Iris pigment epithelial cell (primary cell): ENCODE measurements at places on chromosomes 6 and 20.

DNA sequence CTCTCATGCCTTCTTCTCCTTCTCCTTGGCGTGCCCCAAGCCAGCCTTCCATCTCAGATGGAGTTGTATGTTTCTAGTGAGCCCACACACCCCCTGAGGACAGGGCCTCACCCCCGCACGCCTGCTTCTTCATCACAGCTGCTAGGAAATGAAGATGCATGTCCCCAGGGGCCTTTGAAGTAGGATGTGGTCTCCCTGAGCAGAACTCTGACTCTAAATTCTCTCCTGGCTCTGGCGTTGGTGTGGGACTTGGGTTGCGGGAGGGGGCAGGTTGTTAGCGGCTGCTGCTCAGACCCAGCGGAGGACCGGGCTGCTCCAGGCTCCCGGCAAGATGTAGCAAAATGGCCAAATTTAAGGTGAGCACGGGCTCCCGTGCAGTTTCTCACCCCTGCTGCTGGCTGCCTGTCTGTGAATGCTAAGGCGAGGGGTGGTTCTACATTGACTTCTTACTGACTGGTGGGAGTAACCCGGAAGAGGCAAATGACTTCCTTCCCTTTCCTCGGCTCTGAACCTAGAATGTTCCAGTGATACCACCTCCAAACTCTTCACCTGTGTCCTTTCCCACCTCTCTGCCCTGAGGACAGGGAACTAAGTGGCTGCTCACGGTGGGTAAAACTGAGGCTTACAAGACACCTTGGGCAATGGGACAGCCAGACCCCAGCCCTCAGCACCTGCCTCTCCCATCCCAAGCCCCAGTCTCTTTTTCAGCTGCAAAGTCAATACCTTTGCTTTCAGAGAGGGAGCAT lies 8.8 kb downstream of the SYNJ2 start:
- no peak for DNase-seq

GRCh38 chr6:130968476-130968875 lies 94.6 kb downstream of the EPB41L2 start:
- no peak for DNase-seq

DNA sequence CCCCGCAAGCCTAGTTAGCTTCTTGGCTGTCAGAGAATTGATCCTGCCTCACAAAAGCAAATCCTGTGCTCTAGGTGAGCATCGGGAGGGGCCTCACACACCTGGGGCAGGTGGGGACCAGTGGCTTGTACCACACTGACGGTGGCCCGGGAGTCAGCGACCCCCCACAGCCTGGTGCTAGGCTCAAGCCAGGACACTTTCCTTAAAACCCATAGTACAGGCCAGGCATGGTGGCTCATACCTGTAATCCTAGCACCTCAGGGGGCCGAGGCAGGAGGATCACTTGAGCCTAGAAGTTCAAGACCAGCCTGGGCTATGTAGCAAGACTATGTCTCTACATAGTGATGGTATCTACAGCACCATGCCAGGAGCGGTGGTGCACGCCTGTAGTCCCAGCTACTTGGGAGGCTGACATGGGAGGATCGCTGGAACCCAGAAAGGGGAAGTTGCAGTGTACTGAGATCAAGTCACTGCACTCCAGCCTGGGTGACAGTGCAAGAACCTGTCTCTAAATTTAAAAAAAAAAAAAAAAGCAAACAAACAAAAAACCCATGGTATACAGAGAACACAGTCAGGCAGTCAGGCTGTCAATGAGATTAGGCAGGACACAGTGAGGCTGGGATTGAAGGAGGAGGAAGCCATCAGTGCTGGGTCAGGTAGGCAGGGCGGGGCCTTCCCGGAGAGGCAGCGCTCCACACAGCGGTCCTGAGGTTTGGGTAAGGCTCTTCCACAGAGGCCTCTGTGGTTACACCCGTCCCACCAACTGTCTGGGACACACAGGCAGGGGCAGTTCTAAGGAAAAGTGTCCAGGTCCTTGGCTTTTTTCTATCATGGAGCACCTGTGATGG lies 41.3 kb downstream of the SYNJ2 start:
- no peak for DNase-seq

GRCh38 chr20:15494851-15495250 lies 1078.4 kb downstream of the KIF16B start:
- no peak for DNase-seq

GRCh38 chr6:117829594-117830319 lies 77.3 kb upstream of the SLC35F1 start:
- DNase-seq: peak; percentile 41

DNA sequence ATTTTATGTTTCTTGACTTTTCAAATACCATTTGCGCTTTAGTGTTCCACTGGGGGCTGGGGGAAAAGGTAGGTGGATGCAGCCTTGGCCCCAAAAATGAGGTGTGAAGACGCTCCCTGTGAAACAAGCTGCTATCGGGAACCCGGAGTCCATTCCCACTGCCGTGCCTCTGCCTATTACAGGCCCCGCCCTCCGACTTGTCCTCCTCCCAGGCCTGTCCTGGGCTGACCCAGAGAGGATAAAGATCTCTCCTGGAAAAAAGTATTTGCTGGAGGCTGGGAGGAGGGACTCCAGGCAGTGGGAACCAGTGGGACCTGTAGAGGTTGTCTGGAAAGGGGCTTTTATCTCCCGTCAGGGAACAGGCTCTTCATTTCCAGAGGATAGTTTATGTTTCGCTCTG lies 215.0 kb downstream of the SLC24A3 start:
- DNase-seq: no peak

DNA sequence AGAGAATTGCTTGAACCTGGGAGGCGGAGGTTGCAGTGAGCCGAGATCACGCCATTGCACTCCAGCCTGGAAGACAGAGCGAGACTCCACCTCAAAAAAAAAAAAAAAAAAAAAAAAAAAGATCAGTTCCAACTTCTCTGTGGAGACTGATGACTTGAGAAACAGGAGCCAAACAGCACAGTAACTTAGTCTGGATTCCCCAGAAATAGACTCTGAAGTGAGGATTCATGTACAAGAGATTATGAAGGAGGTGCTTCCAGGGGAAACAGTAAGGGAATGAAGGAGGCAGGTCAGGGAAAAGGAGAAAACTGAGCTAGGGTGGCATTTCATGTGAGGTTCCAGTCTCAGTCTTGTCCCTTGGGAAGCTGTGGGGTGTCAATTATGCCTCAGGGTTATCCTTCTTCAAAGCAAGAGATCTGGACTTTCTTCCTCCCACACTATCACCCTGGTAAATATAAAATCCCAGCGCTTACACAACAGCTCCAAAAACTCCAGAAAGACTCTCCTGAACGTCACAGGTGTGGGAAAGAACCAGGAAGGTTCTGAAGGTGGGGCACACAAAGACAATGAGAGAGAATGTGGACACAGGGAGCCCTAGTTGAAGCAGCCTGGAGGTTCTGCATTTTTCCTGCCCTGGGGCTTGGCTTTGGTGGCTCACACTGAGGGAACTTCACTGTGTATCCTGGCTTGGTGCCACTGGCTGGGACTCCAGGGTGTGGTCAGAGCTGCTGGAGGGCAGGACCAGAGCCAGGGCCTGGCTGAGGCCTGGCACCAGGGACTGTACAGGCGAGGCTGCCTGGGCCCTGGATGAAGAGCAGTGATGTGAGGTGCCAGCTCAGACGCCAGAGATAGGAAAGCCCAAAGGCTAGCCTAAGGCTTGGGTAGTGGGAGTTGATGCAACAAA lies 46.8 kb downstream of the PCNA start:
- peak; percentile 31 for DNase-seq

DNA sequence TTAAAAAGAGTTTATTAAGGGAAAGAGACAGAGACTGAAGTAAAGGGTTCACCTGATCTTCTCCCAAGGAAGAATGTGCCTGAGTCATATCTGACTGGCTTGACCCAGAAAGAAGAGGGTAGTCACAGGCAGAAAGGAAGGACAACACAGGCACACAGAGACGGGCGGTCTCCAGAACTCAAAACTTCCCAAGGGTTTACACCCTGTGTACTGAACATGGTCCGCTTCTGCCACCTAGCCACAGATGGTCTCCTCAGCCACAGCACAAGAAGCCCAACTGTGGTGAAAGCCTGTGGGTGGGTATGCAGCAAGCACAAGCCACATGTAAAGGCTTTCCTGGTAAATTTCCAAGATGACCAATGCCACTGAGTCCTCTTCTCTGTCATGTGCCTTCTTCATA lies 17.2 kb downstream of the UNC5CL start:
- DNase-seq: peak; percentile 49

- no peak for DNase-seq
Observed at GRCh38 chr20:23290761-23291574, 59.6 kb upstream of the NXT1 start.

- no peak for DNase-seq
Observed at GRCh38 chr6:39005774-39006173, 42.8 kb upstream of the GLP1R start.

GRCh38 chr6:143295932-143296331 lies 154.6 kb downstream of the ADAT2 start:
- no peak for DNase-seq

DNA sequence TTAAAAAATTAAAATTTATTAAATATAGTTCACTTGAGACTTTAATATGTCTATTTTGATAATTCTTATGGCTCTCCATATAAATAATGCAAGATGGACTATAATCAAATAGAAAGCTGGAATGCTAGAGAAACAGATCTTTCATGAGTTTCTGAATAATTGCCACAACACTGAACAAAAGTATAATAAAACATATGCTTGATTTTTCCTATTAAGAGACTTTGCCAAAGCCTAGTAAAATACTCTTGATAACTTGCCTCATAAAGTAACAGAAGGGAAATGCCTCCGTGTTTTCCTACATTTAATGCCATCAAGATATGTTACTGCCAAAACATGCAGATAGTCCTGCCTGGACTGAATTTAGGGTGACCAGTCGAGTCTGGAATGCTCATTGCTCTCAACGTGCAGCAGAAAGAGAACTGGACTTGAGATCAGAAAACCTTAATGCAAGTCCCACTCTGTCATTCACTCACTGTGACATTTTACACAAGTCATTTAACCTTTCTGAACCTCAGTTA lies 153.2 kb downstream of the AIG1 start:
- no peak for DNase-seq

DNA sequence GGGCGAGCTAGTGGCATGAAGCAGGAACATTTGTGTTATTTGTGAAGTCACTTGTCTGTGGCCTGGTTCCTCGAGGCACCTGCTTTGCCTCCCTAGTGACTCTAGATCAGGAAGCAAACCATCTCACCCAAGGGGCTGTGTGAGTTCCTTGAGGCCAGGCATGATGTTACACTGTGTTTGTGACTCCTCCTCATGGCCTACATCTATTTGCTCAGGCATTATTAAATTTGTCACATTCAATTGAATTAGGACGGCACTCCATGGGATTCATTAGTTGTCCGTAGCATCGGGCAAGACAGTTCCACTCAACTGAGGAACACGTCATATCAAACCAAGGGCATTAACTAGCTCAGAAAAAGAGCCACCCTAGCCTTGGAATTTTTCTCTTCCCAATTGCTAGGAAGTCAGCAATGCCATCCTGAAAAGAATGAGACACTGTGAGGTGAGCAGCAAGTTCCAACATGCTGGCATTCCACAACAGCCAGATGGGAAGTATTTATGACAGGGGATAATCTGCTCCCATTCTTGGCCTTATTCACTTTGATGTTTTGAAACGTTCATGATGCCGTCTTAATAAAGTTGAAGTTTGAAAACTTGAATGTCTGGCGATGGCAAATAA lies 17.2 kb downstream of the TMEM200A start:
- no peak for DNase-seq

- no peak for DNase-seq
Observed at GRCh38 chr20:44028868-44029847, 114.5 kb downstream of the TOX2 start.

DNA sequence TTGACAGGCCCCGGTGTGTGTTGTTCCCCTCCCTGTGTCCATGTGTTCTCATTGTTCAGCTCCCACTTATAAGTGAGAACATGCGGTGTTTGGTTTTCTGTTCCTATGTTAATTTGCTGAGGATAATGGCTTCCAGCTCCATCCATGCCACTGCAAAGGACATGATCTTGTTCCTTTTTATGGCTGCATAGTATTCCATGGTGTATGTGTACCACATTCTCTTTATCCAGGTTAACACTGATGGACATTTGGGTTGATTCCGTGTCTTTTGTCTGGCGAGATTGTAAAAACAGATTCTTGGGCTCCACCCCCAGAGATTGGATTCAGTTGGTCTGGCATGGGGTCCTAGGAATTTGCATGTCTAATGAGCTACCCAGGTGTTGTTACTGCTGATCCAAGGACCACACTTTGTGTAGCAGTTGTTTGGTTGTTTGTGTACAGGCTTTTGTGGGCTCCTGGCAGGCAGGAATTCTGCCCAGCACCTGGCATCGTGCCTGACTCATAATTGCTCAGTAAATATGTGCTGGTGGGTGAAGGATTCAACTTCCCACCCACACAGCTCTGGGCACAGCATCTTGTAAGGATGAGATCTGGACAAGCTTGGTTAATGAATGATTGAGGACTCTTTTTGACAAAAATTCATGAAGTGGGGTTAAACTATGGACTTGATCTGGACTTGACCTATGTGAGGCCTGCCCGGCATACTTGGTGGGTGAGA lies 5.2 kb downstream of the TOX2 start:
- no peak for DNase-seq

DNA sequence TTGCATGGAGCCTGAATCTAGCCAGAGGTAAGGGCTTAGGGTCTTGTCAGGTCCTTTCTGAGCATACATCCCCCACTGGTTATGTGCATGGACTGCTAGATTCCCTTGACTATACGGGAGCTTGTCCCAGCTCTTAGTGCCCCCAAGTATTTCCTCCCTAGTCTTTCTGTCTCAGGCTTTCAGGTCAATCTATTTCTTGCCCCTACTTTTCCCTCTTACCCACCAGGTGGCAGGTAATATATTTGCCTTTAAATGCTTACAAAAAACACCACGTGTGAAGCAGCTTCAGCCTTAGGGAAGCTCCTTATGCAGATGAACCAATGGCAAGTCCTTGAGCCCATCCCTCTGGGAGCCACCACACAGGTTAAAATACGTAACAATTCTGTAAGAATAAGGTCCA lies 454.2 kb downstream of the GRIK2 start:
- no peak for DNase-seq

DNA sequence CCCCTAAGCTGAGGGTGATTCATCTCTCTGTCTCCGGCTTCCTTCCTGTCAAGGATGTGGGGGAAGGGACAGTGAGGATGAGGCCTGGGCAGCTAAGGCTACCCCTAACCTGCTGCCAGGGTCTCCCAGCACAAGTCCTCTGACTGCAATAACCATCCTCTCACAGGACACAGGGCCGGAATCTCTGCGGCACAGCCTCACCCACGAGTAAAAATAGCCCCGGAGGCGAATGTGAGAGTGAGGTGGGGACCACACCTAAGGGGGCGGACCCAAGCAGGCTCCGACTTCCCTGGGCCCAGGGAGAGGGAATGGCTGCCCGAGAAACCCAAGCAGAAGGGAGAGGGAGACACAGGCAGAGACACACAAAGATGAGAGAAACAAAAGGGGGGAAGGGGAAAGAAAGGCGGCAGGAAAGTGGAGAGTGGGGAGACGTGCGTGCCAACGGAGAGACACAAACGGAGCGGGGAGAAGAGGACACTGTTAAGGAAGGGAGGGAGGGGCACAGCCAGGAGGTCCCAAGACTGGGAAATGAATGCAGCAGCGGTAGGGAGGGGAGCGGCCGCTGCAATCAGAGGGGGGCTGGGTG lies 1.4 kb downstream of the CLIC1 start:
- peak; percentile 79 for DNase-seq

GRCh38 chr6:56746767-56747504 lies 104.2 kb upstream of the DST start:
- DNase-seq: peak; percentile 58
